ENCODE measurements at places on chromosomes 2 and 18.

DNA sequence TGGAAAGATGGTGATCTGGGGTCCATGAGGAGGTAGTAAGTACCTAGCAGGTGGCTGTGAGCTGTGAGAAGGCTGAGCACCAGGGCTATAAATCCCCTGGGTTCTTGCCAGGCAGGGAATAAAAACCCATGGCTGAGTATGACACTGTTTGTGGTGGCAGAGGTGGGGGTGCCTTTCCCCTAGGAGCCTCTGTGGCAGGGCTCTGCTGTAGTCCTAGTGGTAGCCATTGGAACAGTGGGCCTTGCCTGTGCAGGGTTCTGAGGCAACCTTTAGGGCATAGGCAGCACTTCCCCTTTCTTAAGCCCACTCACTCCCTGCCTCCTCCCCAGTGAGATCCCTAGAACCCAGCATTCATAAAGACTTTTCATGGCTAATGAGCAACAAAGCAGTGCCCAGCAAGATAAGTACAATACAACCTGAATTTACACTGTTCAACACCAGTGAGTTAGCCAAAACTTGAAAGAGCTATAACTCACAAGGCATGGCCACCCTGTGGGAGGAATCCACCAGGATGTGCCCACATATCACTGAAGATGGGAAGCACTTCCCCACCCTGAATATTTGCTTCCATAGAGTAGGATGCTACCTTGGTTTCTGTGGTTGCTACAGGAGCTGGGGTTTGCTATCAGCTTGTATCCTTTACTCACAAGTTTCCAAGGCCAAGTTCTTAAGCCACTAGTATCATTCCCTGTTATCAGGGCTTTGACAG lies 100.9 kb upstream of the NEUROD1 start:
- no peak for DNase-seq

DNA sequence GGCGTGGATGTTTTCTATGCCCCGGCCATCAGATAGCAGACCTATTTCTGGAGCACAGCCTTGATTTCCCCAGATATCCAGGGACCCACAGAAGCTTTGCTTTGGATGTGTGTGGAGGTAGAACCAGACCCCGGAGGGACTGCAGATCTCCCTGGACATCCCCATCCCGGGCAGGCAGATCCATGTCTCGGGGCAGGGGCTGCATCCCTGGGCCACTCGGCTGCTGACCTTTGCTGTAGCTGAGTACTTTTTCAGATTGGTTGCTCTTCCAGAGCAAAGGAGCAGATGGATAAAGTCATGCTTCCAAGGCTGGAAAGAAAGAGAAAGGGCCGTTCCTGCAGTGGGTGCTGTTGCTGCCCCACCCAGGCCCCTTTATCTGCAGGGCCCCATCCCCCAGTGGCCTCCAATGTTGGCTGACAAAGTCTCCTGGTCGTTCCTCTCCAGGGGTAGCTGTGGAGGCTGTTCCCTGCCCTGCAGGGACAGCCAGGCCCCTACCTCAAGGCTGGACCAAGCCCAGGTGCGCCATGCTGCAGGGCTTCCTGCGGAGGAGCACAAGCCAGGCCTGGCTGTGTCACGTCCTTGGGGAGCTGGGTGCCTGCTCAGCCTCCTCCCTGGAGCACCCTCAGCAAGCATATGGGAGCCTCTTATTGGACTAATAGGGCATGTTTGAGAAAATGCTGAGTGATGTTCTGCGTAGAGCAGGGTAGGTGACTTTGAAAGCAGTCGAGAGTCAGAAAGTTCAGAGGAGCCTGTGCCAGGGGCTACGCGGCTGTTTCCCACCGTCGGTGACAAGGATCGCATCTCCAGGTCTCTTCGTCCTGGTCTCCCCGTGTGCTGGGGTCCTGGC lies 68.4 kb downstream of the TPO start:
- no peak for DNase-seq

DNA sequence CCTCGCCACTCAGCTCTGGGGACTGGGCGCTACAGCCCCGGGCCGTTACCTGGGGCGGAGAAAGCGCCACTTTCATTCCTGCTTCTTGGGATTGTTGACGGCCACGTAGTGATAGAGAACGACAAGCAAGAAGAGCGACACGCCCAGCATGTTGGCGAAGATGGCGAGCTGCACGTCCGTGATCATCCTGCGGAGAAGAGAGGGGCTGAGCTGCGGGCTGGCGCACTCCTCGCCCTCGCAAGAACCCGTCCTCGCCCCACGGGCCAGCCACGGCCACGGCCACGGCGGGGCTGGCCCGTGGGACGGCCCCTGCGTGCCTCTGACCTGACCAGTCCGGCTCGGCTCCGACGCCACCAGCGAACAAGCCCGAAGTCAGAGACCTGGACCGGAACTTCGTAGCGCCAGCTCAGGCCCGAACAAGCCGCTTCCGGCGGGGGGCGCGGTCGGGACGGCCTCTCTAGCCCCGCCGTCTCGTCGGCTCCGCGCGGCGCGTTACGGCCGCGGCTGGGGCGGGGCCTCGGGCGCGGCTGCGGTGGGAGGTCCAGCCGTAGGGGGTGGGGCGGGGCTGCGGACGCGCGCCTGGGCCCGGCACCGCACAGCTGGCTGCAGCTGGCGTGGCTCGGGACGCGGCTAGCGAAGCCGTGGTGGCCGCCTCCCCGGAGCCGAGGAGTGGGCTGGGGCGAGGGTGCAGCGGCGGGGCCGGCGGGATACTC lies at the start of gene OST4:
OST4 (minus strand) TSS at position 378 of the 713 bp plus-strand sequence.
- peak; percentile 90 for DNase-seq

DNA sequence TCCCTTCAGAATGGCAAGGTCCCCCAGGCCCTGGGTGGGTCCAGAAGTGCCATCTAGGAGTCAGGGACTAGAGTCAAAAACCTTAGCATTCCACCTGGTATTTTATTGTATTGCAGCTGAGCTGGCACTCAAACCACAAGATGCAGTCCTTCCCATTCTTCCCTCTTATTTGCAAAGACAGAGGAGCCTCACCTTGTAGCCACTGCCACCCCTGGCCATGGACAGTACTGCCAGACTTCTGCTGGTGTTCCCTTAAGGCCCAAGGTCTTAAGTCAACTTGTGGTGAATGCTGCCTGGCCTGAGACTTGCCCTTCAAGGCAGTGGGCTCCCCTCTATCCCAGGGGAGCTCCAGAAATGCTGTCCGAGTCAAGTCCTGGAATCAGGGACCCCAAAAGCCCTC lies 6.9 kb downstream of the UGT1A10 start:
- peak; percentile 1 for DNase-seq

DNA sequence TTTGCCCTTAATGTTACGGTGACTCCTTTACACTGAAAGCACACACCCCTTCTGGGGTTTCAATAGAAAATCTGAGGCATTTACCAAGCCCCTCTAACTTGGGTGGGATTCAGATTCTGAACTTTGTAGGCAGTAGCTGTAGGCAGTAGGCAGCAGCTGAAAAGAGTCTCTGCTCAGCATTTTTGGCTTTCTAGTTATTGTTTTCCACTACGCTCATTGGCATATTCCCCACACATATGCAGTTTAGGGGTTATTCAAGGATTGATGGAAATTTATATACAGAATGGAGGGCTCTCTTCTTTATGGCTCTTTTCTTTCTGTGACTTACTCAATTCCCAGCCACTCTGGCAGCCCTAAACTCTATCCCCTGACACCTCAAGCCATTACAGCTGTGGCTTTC lies 232.7 kb upstream of the REV1 start:
- DNase-seq: no peak

DNA sequence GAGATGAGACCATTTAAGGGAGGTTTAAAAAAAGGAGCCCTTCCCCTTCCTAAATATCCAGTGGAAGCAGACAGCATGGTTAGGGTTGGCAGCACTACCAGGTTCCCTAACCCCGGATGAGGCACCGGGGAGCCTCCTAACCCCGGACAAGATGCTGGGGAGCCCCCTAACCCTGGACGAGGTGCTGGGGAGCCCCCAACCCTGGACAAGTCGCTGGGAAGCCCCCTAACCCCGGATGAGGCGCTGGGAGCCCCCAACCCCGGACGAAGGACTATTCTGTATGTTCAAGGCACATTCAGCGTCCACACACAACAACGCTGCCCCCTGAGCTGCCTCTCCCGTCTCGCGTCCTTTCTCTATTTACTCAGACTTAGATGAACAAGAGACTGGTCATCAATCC lies 51.9 kb downstream of the ANKMY1 start:
- DNase-seq: no peak

All from SW480 (cell line).